ENCODE measurements at places on chromosomes 7 and 10. TPM values are rescaled to one million over a fixed set of nuclear protein-coding genes. Genes with fewer than 3 reads are reported as not detected.

GRCh38 chr7:132004529-132004928, 448.1 kb upstream of the PODXL start:
- peaks cover 2% of the 10 kb centered on the region for H3K36me3 ChIP-seq
- no peak overlapping the region for H3K4me3 ChIP-seq
- peaks cover 12% of the 10 kb centered on the region for H3K4me1 ChIP-seq
- DNase-seq, result no peak
- H3K27me3 ChIP-seq, result no peaks in the 10 kb centered on the region
- no peak overlapping the region for H3K27ac ChIP-seq

DNA sequence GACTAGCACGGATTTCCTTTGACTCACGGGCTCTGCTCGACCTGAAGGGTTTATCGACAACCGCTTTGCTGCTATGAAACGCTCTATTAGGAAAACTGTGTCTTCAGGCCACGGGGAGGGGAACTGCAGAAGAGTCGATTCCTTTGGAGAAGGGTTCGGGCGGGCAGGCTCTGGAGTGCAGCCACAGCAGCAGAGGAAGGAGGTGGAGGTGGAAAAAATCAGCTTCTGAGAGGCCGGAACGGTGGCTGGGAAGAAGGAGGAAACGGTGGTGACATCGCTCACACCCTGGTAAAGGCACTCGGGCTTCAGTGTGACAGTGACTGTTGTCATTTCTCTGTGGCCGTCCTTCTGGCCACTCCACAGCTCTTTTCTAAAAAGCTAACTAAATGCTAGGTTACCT, 64.6 kb upstream of the MGMT start:
- no peaks in the 10 kb centered on the region for H3K4me1 ChIP-seq
- DNase-seq, result no peak
- H3K4me3 ChIP-seq, result no peak overlapping the region
- H3K27ac ChIP-seq, result no peak overlapping the region

Gene CAMK1D
- 8.5 TPM for total RNA-seq

- peaks cover 7% of the 10 kb centered on the region for H3K4me1 ChIP-seq
- peak overlapping the region; percentile 100 for H3K27ac ChIP-seq
- DNase-seq, result no peak
- no peaks in the 10 kb centered on the region for H3K27me3 ChIP-seq
- peak overlapping the region; percentile 90 for H3K4me3 ChIP-seq
- H3K36me3 ChIP-seq, result no peaks in the 10 kb centered on the region
Measured at GRCh38 chr7:5424749-5425506, 1.3 kb upstream of the TNRC18 start.

Gene HNRNPH3
- total RNA-seq, result 222 TPM

DNA sequence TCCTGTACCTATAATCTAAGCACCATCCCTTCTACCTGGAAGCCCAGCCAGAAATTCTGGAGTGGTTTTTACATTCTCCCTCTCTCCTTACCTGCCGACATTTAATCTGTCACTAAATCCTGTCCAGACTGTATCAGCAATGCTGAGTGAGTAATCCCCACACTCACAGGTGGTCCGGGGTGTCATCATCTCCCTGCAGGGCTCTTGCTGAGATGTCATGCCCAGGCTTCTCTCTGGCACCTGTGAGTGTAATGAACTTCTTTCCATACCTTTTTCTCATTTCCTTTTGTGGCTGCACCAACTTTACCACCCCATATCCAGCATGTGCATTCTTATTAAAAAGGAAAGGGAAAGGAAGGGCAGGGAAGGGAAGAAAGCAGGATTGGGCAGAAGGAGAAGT, 355.2 kb downstream of the CCSER2 start:
- no peak for DNase-seq
- H3K4me3 ChIP-seq, result no peak overlapping the region
- H3K27ac ChIP-seq, result no peak overlapping the region
- H3K36me3 ChIP-seq, result no peaks in the 10 kb centered on the region
- H3K27me3 ChIP-seq, result peaks cover 4% of the 10 kb centered on the region

Gene ADAM12
- total RNA-seq, result 1.8 TPM

DNA sequence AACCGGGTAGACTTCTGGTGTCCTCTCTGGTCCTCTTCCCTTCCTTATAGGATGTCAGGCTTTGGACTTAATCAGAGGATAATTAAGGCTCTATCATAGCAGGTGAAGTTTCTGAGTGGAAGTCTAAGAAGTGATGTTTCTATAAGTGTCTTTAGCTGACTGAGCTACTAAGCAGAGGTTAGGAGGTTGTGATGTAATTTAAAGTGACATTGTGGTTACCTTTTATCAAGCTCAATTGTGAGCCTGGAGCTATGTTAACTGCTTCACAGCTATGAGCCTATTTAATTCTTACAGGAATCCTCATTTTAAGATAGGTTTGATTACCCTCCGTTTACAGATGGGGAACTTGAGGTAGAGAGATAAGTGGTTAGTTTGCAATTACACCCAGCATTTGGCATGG, 365.1 kb downstream of the AUTS2 start:
- no peak overlapping the region for H3K4me3 ChIP-seq
- H3K36me3 ChIP-seq, result no peaks in the 10 kb centered on the region
- no peaks in the 10 kb centered on the region for H3K27me3 ChIP-seq
- no peak for DNase-seq
- H3K4me1 ChIP-seq, result peaks cover 43% of the 10 kb centered on the region
- H3K27ac ChIP-seq, result no peak overlapping the region

Gene CYP2C19
- total RNA-seq, result 0.42 TPM
